Thymus (tissue), 14 donors: ENCODE measurements at places on chromosomes 5 and 9. TPM values are rescaled to one million over a fixed set of nuclear protein-coding genes. Genes with fewer than 3 reads are reported as not detected.

DNA sequence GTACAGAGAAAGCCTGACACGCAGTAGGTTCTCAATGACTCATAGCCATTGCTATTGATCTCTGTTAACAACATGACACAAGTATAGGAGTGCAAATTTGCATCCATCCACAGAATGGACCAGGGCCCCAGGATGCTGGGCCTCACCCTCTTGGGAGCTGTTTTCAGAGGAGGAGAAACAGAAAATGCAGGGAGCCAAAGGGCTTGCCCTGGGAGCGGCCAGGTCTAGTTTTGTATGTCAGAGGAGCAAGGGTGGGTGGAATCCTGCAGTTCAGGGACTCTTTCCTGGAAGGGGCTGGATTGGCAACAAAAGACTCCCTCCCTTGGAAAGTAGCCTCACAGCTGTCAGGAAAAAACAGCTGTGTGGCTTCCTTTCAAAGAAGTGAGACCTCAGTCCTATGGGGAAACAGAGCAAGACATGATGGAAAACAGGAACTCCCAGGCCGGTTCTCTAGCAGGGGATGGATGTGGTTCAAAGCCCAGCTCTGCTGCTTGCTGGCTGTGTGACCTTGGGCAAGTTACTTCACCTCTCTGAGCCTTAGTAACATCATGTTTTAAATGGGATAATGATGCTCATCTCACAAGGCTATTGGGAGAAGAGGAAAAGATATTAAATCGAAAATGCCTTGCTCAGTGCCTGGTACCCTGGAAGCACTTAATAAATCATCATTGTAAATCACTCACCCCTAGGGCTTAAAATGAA lies 50.5 kb upstream of the SH3PXD2B start:
- DNase-seq = no peak

DNA sequence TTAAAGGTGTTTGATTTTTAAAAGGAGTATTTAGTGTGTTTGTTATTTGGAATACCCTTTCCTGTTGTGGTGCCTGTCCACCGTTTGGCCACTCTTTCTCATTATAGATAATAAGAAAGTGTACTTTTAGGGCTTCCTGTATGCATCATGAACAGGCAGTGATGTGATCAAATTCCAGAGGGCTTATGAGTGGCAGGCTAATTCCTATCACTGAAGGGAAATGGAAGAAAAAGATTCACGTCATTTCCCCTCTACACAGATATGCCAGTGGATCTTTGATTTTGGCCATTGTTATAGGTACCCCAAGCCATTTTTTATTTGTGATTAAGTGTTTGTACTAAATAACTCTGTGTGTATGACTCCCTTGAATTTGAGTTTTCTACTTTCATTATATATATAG lies 37.1 kb downstream of the RPS6 start:
- DNase-seq = no peak

GRCh38 chr9:131394464-131395156 lies 724 bp downstream of the PRRC2B start:
- no peak for DNase-seq

NFIB gene
- total RNA-seq = 10.3 TPM

PAXX gene
- 68.9 TPM for total RNA-seq

TIMD4 gene
- total RNA-seq = 25.4 TPM

TMEM38B gene
- 12.7 TPM for total RNA-seq

DNA sequence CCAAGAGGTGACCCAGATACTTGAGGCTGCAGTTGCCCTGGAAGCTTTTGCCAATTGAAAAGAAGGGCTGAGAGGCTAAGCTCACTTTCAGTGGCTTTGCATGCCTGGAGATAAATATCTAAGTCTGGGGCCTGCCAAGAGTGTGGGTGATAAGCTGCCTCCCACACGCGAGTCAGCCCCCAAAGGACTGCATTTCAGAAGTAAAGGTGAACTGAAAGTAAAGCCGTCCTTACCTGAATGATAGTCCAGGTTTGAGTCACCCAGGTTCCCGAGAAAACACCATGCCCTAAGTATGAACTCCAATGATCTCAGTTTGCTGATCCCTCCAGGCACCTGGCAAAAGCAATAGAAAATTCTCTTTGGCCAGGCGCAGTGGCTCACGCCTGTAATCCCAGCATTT lies 22.5 kb upstream of the N4BP3 start:
- no peak for DNase-seq

GNA14 gene
- 0.47 TPM for total RNA-seq

- DNase-seq = no peak
Observed at GRCh38 chr5:180824630-180825476, 22.2 kb upstream of the MGAT1 start.

AHRR gene
- 0.52 TPM for total RNA-seq

DNA sequence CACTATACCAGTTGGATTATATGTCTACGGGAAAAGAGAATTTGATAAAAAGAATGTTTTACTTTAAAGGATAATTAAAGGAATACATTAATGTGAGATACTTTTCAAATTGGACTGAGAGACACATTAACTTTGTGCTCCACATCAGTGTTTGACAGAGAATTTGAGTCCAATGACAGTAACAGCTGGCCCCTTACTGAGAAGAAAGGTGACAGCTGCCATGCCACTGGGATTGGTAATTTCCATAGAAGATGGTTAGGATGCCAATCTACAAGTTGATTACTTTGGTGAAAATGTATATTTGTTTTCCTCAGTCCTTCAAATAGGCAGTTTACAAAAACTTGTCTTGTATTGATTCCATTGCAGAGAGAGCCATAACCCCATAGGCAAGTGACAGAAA lies 578.4 kb downstream of the SLCO4C1 start:
- no peak for DNase-seq

DNA sequence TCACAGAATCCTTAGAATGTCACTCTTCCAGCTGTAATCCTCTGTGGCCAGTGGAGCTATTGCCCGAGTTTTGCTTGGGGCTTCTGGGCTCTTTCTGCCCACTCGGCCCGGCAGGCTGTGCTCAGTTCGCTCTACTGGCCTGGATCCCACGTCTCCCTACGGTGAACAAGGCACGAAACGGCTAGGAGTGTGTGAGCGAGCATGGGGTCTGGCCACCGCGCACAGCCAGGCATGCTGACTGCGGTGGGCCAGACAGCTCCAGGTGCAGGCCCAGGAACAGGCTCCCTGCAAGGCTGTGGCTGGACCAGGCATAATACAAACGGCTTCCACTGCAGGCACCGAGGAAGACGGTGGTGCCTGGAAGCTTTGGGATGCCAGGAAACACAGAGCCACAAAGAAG lies 2035.5 kb upstream of the ACO1 start:
- no peak for DNase-seq

DNA sequence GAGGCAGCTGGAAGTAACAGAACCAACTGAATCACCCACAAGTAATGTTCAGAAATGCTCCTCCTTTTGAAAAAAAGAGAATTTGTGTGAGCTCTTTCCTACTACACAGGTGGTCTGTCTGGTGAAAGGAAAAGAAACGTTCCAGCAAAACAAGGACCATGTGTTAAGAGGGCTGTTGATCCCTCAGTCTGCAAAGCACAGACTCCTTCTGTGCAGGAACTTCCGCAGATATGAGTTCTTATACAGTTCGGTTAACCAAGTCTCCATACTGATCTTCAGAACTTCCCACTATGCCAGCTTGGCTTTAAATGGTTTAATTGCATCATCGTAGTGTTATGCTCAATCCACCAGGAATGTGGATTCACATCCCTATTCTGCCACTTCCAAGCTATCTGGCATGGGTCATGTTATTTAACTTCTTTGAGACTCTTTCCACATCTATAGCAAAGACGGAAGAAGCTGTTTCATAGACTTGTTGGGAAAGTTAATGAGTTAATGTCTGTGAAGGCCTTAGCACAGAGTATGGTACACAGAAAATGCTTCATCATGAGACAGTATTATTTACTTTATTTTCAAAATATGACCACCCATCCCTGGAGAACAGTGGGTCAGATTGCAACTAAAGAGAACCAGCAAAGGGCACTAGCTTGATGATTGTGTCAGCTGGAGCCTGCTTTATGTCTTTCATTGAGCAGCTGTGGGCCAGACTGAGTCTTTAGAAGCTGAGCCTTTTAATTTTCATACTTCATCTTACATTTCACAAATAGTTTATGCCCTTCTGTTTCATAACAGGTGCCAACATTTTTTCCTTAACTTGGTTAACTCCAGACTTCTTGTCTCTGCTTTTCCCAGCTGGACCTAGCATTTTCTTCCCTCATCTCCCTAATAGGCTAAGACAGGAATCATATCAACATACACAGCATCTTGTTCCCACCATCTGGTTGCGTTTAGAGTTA lies 89.9 kb downstream of the MAMDC2 start:
- DNase-seq = no peak

- DNase-seq = no peak
Observed at GRCh38 chr5:106113922-106114321, 1556.8 kb downstream of the EFNA5 start.

- no peak for DNase-seq
Observed at GRCh38 chr9:124284940-124285441, 27.2 kb downstream of the NEK6 start.

PIP5K1B gene
- 0.94 TPM for total RNA-seq

GRCh38 chr5:54795284-54795683 lies 190.1 kb downstream of the ESM1 start:
- no peak for DNase-seq

DNA sequence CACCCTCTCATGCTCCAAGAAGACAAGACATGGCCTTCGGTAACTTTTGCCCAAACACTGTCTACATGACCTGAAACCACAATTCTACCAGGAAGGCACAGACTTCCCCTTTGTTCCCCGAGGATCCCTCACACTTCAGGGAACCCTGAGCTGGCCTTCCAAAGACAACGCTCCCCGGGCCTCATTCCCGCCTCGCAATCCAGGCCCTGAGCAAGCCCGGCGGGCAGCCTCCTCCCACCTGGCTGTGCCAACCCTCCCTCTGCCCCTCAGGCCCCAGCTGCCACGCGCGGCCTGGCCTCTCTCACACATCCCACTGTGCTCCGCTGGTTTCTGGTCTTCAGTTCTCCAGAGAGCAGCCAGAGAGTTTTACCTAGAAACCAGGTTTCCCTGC lies 7.3 kb downstream of the QSOX2 start:
- DNase-seq = no peak

GRCh38 chr9:83981126-83981871 lies 694 bp downstream of the RMI1 start:
- peak; percentile 18 for DNase-seq

- no peak for DNase-seq
Observed at GRCh38 chr5:126192226-126192625, 231.0 kb upstream of the GRAMD2B start.

GRCh38 chr5:170508036-170508435 lies 4.2 kb downstream of the KCNIP1 start:
- DNase-seq = no peak

GRCh38 chr5:172115541-172115982 lies 72.5 kb downstream of the STK10 start:
- no peak for DNase-seq

XRCC4 gene
- 21.3 TPM for total RNA-seq

DNA sequence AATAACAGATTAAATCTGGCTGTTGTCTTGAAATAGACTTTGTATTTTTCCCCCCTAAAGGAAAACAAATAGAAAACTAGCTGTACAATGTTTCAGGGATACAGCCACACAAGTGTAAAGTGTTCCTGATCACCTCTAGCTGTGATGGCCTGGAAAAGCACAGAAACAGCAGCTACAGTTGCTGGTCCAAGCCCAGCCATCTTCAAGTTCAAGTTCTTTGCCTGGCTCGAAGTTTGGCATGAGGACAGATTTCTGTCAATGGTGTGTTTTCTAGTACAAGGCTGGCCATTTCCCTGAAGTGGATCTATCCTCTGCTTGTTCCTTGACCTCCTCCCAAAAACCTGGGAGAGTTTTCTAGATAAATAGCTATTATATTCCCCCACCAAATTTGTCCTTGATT lies 272.2 kb upstream of the ADRA1B start:
- DNase-seq = no peak

PCDHGB3 gene
- total RNA-seq = 0.33 TPM

GRCh38 chr9:35287987-35288632 lies 126.3 kb downstream of the UNC13B start:
- no peak for DNase-seq
